Transverse colon (tissue), 4 donors: ENCODE measurements at places on chromosomes 5 and 9. TPM values are rescaled to one million over a fixed set of nuclear protein-coding genes. Genes with fewer than 3 reads are reported as not detected.
A peak's percentile ranks its signal among the peaks of the same experiment; 100 is the strongest.

EXD3 gene
- 50.7 TPM for total RNA-seq

- no peak overlapping the region for H3K27ac ChIP-seq
- H3K36me3 ChIP-seq, result no peaks in the 10 kb centered on the region
- no peaks in the 10 kb centered on the region for H3K27me3 ChIP-seq
- DNase-seq, result no peak
- peaks cover 11% of the 10 kb centered on the region for H3K4me1 ChIP-seq
- no peak overlapping the region for H3K4me3 ChIP-seq
Measured at GRCh38 chr9:35180801-35181200, 19.0 kb downstream of the UNC13B start.

DNA sequence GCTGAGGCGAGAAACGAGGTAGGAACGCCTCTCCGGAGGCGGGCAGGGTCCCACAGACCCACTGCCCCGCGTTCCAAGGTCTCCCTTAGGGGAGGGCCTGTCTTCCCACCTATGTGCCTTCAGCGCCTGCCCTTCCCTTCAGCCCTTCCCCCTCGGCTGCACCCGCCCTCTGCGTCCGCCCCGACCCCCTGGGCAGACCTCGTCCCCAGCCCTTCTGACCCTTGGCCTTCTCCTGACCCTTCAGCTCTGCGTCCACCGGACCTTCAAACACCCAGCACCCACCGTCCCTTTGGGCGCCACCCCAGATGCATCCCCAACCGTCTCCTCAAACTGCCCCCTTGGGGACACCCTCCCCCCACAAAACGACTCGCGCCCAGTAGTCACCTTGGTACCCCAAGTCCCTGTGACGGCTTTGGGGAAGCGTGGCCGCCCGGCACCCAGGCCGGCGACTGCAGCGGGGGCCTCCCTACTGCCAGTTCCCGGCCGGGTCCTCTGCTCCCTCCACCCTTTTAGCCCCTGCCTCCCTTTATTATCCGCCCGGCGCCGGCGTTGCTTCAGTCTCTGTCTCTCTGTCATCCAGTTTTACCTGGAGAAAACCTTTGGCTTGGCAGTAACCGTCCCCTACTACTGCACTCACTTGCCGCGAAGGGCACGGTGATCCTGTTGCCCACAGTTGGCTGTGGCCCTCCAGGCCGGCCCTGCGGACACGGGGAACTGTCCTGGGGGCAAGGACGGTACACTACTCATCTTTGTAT lies 421 bp downstream of the RUSC2 start:
- peak overlapping the region; percentile 85 for H3K4me3 ChIP-seq
- DNase-seq, result peak; percentile 8
- H3K27ac ChIP-seq, result peak overlapping the region; percentile 90
- no peaks in the 10 kb centered on the region for H3K27me3 ChIP-seq
- H3K36me3 ChIP-seq, result no peaks in the 10 kb centered on the region

TAF11L5 gene
- total RNA-seq, result not detected

GRCh38 chr9:74496406-74496805 lies 729 bp upstream of the RORB start:
- peaks cover 39% of the 10 kb centered on the region for H3K4me1 ChIP-seq
- peak overlapping the region; percentile 37 for H3K4me3 ChIP-seq
- DNase-seq, result no peak
- H3K27me3 ChIP-seq, result peaks cover 64% of the 10 kb centered on the region
- no peaks in the 10 kb centered on the region for H3K36me3 ChIP-seq

- H3K27me3 ChIP-seq, result no peaks in the 10 kb centered on the region
- H3K27ac ChIP-seq, result no peak overlapping the region
- no peaks in the 10 kb centered on the region for H3K36me3 ChIP-seq
- no peak for DNase-seq
- H3K4me3 ChIP-seq, result no peak overlapping the region
Measured at GRCh38 chr9:7375013-7375511, 424.5 kb downstream of the DMAC1 start.

- peaks cover 50% of the 10 kb centered on the region for H3K4me1 ChIP-seq
- peak overlapping the region; percentile 7 for H3K27ac ChIP-seq
- H3K27me3 ChIP-seq, result no peaks in the 10 kb centered on the region
- H3K36me3 ChIP-seq, result peaks cover 26% of the 10 kb centered on the region
- DNase-seq, result no peak
Measured at GRCh38 chr5:132480546-132480892, 10.1 kb downstream of the IRF1 start.

QRFP gene
- total RNA-seq, result not detected

DNA sequence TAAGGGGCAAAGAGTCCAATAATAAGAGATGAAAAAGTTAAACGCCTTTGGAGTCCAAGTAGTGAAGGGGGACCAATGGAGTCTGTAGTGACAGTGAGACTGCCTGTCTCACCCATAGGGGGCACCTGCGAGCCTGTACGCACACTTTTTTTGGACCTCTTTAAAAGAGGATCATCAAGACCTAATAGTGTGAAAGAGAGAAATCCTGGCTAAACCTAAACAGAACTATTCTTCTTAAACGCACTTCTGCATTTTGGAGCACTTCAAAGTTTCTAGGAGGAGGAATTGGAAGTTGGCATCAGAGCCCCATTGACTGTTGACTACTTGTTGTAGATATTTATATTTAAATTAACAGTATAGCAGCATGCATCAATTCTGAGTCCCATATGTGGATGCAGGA lies 636.1 kb upstream of the KLF4 start:
- no peaks in the 10 kb centered on the region for H3K36me3 ChIP-seq
- H3K4me3 ChIP-seq, result no peak overlapping the region
- H3K4me1 ChIP-seq, result no peaks in the 10 kb centered on the region
- H3K27me3 ChIP-seq, result no peaks in the 10 kb centered on the region

DNA sequence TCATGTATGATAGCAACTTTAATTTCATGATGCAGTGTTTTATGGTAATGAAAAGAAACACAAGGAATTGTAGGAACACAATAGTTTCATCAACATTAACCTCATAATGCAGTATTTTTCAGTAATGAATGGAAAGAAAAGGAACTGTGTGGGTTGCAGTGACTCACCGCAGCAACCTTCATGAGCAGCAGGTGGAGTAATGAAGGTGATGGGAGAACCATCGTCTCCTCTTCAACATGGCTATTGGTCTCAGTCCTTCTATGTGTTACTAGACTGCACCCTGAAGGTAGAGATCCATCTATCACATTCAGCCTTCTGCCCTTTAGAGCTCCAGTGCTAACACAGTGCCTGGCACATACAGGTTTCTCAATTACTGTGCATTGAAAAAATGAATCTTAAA lies 58.0 kb downstream of the TMEM215 start:
- no peak overlapping the region for H3K27ac ChIP-seq
- H3K4me3 ChIP-seq, result no peak overlapping the region
- DNase-seq, result no peak
- H3K36me3 ChIP-seq, result no peaks in the 10 kb centered on the region
- H3K27me3 ChIP-seq, result no peaks in the 10 kb centered on the region
- H3K4me1 ChIP-seq, result no peaks in the 10 kb centered on the region

POU4F3 gene
- not detected for total RNA-seq

DNA sequence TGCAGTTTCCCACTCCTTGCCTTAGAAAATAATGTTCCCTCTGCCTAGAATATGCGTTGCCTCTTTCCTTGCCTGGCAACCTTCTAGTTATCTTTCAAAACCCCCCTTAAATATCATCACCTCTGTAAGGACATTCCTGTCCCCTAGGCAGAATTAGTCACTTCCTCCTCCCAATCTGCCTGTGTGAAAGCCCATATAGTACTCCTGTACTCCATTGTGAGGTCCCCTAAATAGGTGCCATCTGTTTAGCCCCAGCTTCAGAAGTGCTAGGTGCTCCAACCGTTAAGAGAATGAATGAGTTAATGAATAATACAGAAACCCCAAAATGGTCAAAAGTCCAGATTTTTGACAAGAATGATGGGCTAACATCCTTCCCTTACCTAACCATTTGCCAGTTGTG lies 181.4 kb downstream of the GDNF start:
- no peak overlapping the region for H3K27ac ChIP-seq
- DNase-seq, result no peak
- H3K4me1 ChIP-seq, result peaks cover 5% of the 10 kb centered on the region
- no peaks in the 10 kb centered on the region for H3K27me3 ChIP-seq
- H3K4me3 ChIP-seq, result no peak overlapping the region
- no peaks in the 10 kb centered on the region for H3K36me3 ChIP-seq

DNA sequence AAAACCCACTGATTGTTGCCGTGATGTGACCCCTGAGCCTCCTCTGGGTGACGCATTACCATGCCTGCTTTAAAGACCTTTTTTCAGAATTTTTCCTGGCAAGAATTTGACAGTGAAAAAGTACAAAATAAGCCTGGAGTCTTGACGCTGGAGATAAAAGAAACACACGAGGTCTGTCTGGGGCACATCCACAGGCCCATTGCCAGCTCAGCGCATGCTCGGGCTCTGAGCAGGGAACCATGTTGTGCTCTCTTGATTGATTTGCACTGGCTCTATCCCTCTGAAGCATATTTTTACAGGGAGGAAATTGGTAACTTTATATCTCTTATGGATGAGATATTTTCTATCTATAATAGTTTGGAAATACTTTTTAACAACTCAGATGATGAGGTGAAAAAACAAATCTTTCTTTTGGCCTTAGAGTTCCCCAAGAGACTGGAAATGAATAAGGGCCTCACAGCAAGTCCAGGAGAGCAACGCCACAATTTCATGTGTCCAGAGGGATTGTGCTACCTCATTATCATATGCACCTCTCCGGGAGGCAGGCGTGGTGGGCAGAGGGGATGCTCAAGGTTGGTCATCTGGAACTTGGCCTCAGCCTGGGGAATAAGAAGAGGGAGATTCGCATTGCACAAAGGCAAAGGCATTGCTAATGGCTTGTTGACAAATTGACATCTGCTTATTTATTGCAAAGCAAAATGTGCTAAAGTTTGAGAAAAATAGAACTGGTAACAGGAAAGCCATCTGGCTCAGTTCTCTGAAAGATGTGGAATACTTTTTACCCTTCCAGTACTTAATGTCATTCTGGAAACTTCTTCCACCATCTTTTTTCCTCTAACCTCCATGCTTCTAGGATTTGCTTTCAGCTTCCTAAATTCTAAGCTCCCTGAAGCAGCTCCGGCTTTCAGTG lies 183.8 kb downstream of the PJA2 start:
- H3K4me1 ChIP-seq, result no peaks in the 10 kb centered on the region
- no peaks in the 10 kb centered on the region for H3K36me3 ChIP-seq
- no peak for DNase-seq
- no peak overlapping the region for H3K4me3 ChIP-seq
- no peak overlapping the region for H3K27ac ChIP-seq

CCNI2 gene
- total RNA-seq, result 3.0 TPM

DNA sequence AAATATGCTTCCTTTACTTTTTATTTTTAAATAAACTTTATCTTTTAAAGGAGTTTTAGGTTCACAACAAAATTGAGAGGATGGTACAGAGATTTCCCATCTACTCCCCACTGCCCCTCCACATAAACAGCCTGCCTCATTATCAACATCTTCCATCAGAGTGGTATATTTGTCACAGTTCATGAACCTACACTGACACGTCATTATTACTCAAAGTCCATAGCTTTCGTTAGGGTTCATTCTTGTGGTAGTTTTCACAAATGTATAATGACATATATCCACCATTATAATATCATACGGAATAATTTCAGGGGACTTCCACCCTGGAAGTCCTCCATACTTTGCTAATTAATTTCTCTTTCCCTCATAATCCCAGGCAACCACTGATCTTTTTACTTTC lies 204.9 kb downstream of the SMARCA2 start:
- no peaks in the 10 kb centered on the region for H3K4me1 ChIP-seq
- H3K36me3 ChIP-seq, result no peaks in the 10 kb centered on the region
- H3K4me3 ChIP-seq, result no peak overlapping the region
- no peaks in the 10 kb centered on the region for H3K27me3 ChIP-seq

- H3K4me3 ChIP-seq, result no peak overlapping the region
- peaks cover 3% of the 10 kb centered on the region for H3K4me1 ChIP-seq
- no peak for DNase-seq
- no peaks in the 10 kb centered on the region for H3K27me3 ChIP-seq
Measured at GRCh38 chr5:88824892-88825583, 57.9 kb downstream of the MEF2C start.

DNA sequence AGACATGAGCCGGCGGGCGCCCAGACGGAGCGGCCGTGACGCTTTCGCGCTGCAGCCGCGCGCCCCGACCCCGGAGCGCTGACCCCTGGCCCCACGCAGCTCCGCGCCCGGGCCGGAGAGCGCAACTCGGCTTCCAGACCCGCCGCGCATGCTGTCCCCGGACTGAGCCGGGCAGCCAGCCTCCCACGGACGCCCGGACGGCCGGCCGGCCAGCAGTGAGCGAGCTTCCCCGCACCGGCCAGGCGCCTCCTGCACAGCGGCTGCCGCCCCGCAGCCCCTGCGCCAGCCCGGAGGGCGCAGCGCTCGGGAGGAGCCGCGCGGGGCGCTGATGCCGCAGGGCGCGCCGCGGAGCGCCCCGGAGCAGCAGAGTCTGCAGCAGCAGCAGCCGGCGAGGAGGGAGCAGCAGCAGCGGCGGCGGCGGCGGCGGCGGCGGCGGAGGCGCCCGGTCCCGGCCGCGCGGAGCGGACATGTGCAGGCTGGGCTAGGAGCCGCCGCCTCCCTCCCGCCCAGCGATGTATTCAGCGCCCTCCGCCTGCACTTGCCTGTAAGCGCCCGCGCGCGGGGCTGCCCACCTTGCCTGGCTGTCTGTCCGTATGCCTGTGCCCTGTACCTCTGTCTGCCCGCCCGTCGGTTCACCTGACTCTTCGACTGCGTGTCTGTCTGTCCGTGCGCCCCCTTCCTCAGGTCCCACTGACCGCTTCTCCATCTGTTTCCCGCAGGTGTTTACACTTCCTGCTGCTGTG lies 412 bp downstream of the FGF18 start:
- peaks cover 29% of the 10 kb centered on the region for H3K27me3 ChIP-seq
- H3K4me3 ChIP-seq, result peak overlapping the region; percentile 23
- no peak overlapping the region for H3K27ac ChIP-seq

DNA sequence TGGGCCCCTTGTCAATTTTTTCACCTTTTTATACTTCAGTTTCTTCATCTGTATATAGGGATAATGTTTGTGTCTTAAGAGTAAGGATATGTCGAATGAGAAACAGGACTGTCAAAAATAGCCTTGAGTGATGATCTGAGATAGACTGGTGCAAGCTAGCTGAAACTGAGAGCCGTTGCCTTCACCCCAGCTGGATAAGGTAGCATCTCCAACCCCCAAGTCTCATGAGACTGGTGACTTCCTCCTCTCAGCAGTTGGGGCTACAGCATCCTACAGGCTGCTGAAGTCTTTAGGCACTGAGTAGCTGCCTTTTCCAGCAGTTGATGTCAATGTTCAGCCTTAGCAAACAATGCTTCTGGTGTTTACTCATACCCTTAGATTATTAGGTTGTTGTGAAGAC lies 330.2 kb downstream of the OSTF1 start:
- DNase-seq, result no peak
- no peak overlapping the region for H3K27ac ChIP-seq
- no peaks in the 10 kb centered on the region for H3K36me3 ChIP-seq
- no peak overlapping the region for H3K4me3 ChIP-seq

DNA sequence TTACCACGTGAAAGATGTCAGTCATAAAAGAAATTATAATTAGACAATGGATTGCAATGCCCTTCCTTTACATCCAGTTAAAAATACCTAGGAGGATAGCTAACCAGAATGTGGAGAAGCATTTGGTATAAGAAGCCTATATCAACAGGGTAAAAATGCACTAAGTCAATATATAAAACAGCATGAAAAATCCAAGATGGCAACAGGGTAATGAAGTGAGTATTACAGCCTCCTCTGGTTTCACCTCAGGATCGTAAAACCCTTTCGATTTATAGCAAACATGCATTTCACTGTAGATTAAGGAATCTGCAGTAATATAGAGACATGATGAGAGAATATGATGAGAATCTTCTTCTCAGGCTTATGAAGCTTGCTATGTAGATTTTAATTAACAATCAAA lies 999.3 kb downstream of the NR2F1-AS1 start:
- H3K36me3 ChIP-seq, result no peaks in the 10 kb centered on the region
- H3K4me1 ChIP-seq, result no peaks in the 10 kb centered on the region
- no peak overlapping the region for H3K4me3 ChIP-seq
- H3K27me3 ChIP-seq, result no peaks in the 10 kb centered on the region
- DNase-seq, result no peak

- DNase-seq, result no peak
- no peak overlapping the region for H3K4me3 ChIP-seq
- H3K36me3 ChIP-seq, result peaks cover 19% of the 10 kb centered on the region
- H3K27me3 ChIP-seq, result no peaks in the 10 kb centered on the region
- H3K27ac ChIP-seq, result no peak overlapping the region
Measured at GRCh38 chr5:131488463-131488862, 146.6 kb downstream of the RAPGEF6 start.
